ENCODE measurements at places on chromosomes 4 and X.

DNA sequence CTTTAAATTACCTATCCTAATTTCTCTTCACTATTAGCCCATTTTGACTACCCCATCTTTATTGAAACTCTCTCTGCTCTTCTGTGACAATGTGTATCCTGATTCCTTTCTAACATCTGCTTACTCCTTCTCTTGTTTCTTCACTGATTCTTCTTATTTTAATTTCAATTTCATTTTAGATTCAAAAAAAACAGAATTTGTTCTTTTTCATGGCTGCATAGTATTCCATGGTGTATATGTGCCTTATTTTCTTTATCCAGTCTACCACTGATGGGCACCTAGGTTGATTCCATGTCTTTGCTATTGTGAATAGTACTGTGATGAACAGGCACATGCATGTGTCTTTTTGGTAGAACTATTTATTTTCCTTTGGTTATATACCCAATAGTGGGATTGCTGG is 120.0 kb upstream of the VAMP7 start:
- no peak for DNase-seq

GRCh38 chr4:25144870-25145481 is 15.3 kb downstream of the SEPSECS start:
- peak; percentile 13 for DNase-seq

- no peak for DNase-seq
Measured at GRCh38 chr4:80049402-80049801, 23.6 kb downstream of the ANTXR2 start.

DNA sequence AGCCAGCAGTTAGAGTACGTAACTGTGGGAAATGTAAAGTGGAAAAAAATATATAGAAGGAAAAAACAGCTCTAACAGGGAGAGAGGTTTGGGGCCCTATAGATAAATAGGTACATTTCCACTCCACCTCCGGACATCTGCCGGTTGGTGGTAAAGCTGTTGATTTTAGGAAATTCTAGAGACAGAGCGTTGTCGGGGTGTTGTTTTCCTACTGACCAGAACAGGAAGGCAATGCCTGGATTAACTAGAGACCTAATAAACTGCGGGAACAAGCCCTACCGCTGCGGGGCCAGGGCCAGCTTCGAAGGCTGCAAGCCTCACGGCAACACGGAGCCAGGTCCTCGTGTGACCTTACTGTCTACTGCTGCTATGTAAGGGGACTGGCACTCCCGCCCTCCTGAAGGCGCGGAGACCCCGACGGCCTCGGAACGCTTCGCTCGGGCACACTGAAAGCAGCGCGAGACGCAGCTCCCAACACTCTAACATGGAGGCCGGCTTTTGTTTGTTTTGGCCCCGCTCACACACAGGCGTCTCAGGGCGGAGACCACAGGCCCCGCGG is 702 bp upstream of the CDKN2AIP start:
- DNase-seq: no peak

DNA sequence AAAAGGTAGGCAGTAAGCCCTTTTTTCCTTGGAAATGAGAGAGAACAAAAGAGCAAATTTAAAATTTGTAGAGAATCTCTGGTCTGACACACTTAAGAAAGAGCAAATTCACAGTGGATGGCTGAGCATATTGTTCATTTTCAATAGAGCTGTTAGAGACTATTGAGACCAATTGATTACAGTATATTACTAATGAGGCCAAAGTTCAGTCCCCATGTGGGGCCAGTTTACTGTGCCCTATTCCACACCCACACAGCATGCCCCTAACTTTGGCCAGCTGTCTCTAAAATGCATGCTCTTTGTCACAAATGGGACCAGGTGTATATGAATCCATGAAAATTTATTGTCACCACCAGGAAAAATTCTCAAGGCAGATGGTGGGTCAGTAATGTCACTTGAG is 470.5 kb downstream of the PCDH7 start:
- DNase-seq: no peak

DNA sequence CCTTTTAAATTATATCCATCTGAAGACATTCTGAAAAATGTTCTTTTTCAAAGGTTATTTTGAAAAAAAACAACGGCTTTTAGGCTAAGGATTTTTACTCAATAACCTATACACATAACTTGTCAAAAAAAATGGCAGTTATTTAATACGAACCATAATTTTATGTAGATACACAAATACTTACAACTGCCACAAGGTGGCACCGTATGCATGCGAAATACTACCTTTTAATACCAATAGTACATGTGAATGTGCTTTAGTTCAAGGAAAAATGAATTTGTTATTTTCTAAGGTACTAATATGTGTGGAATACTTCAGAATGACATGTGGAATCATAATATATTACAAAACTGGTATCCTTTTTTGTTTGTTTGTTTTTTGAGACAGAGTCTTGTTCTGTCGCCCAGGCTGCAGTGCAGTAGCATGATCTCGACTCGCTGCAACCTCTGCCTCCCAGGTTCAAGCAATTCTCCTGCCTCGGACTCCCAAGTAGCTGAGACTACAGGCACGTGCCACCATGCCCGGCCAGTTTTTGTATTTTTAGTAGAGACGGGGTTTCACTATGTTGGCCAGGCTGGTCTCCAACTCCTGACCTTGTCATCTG is 4.6 kb upstream of the MAD2L1 start:
- DNase-seq: peak; percentile 74

DNA sequence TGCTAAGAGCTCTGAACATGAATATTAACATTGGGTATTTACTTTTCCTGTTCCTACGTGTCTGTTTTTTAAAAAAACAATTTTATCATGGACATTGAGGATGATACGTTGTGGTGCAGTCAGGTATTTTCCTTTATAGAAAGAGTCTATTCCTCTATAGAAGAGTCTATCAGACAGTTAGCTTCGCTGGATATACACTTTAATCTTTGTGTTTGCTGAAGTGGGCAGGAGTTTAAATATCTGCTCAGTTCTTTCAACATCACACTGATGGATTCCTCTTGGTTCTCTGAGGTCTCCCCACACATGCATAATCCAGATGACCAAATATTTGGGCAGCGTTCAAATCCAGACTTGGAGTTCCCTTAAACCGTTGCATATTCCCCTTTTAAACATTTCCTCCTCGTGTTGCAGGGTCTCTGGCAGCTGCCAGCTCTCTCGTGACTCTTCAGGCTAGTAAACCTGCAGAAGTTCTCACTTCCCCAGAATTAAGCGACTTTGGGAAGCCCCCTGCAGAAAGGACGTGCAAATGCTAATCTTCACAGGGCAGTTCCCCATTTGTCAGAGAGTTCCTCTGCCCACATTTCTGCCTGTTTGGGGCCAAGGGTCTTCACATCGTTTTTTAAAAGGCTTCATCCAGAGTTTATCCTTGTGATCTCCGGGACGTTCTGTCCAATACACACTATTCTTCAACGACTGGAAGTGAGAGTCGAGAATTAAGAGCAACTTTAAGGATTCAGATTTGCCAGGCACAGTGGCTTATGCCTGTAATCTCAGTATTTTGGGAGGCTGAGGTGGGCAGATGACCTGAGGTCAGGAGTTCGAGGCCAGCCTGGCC is 20.5 kb upstream of the DHRSX start:
- no peak for DNase-seq

DNA sequence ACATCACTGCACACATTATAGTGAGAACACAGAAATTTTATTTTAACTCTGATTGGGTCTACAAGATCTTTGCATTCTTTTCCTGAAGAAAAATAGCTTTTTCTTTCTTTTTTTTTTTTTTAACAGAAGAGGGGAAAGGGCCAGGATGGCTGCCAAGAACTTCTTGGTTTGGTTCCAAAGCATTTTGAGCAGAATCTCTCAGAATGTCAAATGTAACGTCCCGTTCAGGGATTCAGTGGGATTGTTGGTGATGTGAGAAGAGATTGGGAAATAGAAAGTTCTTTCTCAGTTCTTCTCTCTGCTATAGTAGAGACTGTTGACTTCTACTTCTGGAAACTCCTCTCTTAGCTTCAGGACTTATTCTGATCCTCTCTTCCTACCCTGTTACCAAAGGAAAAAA is 70.9 kb upstream of the CBR4 start:
- peak; percentile 68 for DNase-seq

- DNase-seq: no peak
Measured at GRCh38 chr4:99856166-99856565, 38.1 kb downstream of the LAMTOR3 start.

DNA sequence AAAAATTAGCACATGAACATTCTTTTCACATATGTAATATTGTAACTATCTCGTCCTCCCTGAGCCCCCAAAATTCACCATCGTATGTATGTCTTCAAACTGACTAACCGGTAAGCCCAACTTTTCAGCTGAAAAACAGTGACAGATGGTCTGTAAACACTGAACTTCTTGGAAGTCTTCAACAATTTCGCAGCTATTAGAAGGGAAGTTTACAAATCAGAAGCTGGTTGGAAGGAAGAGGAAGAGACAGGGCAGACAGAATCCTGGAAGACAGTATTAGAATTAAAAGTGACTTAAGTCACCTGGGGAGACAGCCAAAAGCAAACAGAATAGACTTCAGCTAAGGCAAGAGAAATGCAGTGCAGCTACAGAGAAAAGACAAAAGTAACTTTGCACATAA is 858.4 kb downstream of the ADGRL3 start:
- DNase-seq: no peak

DNA sequence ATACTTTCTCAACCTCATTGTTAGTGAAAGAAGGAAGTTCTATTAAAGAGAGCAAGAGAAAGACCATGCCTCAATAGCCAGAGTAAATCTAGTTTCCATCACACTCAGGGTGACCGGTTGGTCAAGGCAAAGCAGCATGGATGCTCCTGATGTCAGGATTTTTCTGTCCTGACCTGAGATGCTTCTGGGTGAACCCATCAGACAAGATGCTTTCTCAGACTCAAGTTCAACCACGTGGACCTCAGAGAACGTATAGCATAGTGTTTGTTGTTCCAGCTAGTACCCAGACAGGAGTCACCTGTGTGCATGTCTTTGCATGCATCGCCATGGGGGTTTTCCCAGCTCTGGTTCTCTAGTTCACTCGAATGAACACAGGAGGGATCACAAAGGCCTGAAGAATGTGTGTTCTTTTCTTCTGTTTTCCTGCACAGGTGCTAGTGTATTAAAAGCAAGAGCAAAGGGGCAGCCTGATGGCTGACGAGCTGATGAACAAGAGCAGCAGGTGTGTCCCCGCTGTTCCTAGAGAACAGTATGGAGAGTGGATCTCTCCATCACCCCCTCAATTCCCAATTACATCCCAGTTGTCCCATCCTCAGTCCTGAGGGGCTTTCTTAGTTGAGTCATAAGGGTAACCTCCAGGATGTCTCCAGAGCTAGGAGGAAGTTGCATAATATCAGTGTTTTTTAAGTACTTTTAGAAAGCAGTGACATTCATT is 110.5 kb upstream of the ENPP6 start:
- no peak for DNase-seq

GRCh38 chrX:44218465-44218864 is 125.0 kb downstream of the EFHC2 start:
- no peak for DNase-seq

GRCh38 chr4:64417974-64418373 is 8.7 kb upstream of the TECRL start:
- peak; percentile 2 for DNase-seq
